ENCODE measurements at places on chromosomes 2 and 18.

DNA sequence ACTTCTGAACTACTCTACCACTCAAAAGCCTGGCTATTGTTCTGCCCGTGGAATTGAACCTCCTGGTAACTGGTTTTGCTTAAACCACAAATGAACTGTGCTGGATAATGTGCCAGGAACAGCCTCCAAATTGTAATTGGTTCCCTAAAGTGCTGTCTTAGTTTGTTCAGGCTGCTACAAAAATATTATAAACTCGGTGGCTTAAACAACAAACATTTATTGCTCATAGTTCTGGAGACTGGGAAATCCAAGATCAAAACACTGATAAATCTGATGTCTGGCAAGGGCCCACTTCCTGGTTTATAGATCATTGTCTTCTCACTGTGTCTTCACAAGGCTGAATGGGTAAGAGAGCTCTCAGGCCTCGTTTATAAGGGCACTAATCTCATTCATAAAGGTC, 149.2 kb upstream of the NCKAP5 start:
- DNase-seq = no peak

DNA sequence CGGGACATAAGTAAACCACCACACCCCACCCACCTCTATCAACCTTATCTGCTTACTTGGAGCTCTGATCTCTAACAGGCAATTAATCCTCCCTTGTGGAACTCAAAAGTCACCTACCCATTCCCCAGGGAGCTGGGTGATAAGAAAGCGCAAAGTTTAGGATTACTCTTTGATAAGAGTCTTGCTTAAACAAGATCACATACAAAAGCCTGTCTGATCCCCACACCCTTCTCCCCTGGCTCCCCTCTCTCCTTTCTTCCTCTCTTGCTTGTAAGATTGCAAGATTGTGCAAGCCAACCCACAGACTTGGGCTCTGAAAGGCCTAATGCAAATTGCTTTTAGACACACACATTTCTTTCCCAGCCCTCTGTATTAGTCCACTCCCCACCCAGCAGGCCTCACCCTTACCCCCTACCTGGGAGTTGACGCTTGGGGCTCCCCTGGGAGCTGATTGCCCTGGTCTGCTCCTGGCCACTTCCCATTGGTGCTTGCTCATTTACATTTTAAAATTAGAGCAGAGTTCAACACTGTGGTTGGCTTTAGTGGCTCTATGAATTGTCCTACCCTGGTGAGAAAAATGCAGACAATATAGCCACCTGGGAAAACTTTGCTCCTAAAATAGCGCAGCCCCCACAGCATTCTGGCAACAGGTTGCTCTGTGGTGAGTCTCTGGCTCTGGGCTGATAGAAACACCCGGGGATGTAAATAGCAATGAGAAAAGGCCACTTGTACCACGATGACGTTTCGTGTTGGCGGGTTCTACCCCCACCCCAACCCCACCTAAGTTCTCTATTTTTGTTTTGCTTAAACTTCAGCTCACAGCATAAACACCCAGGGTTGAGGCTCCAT, 92.8 kb upstream of the MSH2 start:
- no peak for DNase-seq

DNA sequence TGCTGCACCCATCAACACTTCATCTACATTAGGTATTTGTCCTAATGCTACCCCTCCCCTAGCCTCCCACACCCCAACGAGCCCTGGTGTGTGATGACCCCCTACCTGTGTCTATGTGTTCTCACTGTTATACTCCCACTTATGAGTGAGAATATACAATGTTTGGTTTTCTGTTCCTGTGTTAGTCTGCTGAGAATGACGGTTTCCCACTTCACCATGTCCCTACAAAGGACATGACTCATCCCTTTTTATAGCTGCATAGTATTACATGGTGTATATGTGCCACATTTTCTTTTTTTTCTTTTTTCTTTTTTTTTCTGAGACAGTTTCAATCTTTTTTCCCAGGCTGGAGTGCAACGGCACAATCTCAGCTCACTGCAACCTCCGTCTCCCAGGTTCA, 284.1 kb upstream of the CYP26B1 start:
- DNase-seq = no peak

- no peak for DNase-seq
Observed at GRCh38 chr2:120699292-120699691, 36.4 kb upstream of the GLI2 start.

Measured in activated CD8-positive, alpha-beta memory T cell treated with anti-CD3 and anti-CD28 coated beads for 24 hours (primary cell).